ENCODE measurements at places on chromosomes 1 and 21. TPM values are rescaled to one million over a fixed set of nuclear protein-coding genes. Genes with fewer than 3 reads are reported as not detected.

Gene FMO4
- total RNA-seq: 10.6 TPM

Gene NMNAT2
- 2.0 TPM for total RNA-seq

Gene ARHGAP30
- total RNA-seq: 21.6 TPM

Gene KCNK1
- 10.7 TPM for total RNA-seq

Gene AKNAD1
- not detected for total RNA-seq

Gene CASQ2
- total RNA-seq: 2.3 TPM

Gene LIPI
- not detected for total RNA-seq

Gene S100A7A
- total RNA-seq: not detected

Gene PRKACB
- total RNA-seq: 52.5 TPM

Gene C8A
- 0.09 TPM for total RNA-seq

Gene EFNA3
- total RNA-seq: 1.7 TPM
